Stimulated activated CD4-positive, alpha-beta T cell treated with anti-CD3 and anti-CD28 coated beads, Interleukin-15, amount 100 ng/mL, for 1 hour (primary cell): ENCODE measurements at places on chromosomes 6 and 20.

GRCh38 chr20:58073945-58074856, 154.3 kb downstream of the ANKRD60 start:
- no peak for DNase-seq

DNA sequence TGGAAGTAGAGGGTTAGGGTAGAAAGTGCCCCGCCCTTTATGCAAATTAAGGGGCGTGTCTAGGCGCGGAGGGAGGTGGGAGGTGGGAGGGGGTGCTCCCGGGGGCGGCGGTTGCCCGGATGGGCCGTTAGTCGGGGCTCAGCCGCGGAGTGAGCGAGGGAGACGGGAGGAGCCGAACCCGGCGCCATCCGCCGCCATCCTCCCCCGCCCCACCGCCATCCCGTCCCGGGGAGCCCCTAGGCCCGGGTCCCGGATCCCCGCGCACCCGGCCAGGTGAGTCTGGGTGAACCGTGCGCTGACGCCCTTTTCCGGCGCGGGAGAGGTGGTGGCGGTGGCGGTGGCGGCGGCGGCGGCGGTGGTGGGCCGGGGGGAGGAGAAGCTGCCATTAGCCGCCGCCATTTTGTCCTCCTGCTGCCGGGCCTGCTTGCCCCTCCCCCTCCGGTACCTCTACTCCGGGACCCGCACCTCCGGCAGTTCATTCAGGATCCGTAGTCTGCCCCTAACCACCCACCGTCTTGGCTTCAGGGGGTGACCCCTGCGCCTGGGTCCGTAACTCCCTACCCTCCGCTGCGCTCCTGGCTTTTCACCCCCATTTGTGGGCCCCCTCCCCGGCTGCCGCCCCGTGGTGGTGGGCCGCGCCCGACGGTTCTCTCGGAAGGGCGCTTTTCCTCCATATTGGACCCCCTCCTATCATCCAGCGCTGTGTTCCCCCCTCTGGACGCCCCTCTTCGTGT, at the start of gene PRRC2A:
PRRC2A (plus strand) TSS at position 130 of the 734 bp plus-strand sequence. CDS start 2,075 bp downstream, outside the sequence.
- DNase-seq = peak; percentile 90

- DNase-seq = no peak
These were observed 114.1 kb upstream of the HDDC2 start for GRCh38 chr6:125415913-125416312.

DNA sequence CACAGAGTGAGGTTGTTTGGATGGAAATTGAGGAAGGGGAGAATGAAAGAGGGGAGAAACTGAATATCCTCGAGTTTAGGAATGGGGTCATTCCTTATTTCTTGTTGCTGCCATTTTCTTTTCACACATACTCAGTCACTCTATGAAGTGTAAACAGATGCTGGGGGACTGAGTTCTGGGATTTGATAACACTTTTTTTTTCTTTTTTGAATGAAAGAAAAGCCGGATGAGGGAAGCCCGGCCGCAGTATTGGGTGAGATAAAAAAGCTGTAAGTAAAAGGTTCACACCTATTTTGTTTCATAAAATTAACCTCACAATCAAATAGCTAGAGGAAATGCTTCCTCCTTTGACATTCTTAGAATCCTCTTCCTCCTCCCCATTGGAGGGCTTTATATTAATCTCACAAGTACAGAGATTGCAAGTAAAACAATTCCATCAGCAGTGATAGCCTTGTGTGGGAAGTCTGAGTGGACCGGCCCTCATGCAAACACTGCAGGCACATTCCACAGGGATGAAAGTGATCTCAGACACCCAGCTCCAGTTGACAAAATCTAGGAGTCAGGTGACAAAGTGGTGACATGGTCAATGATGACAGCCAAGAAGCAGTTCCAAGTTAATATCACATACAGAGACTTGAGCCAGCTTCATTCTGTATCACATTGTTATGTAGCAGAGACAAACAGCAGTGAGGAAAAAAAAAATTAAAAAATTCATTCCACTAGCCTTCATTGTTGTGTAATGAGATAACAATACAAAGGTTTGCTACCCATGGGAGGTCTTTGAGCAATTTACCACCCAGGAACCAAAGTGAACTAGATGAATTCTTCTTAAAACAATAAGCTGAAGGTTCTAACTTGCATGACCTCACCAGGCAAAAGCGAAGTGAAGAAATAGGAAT, 391.1 kb upstream of the HSF2 start:
- DNase-seq = no peak

DNA sequence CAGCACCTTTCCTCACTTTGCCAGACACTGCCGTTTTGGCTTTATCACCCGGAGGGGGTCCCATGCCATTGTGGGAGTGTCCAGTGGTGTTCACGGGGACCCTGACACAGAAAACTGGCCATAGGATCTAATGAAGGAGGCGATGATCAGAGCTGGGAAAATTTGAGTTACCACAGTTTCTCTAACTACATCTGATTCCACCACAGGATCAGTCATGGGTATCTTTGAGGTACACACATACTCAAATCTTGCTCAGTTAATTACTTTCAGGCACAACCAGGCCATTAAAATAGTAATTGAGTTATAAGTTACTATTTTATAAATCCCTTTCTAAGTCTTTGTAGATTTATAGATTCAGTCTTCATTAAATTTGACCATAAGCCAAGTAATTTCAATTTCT, 215.1 kb downstream of the PRL start:
- no peak for DNase-seq

DNA sequence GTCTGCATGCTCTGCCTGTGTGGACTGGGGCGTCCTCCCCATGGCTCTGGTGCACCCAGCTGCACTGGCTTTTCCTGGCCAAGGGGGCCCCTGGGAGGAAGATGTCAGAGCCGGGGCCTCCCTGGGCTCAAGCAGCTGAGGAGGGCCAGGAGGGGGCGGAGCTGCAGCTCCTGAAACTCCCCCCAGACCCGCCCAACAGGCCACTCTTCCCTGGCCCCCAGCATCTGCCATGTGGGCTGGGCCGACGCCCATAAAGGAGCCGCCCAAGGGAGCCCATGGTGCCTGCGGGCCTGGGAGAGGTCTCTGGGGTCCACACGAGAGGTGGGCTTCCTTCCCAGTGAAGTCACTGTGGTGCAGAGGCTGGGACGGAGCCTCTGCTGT, 4.0 kb downstream of the RBBP8NL start:
- no peak for DNase-seq

DNA sequence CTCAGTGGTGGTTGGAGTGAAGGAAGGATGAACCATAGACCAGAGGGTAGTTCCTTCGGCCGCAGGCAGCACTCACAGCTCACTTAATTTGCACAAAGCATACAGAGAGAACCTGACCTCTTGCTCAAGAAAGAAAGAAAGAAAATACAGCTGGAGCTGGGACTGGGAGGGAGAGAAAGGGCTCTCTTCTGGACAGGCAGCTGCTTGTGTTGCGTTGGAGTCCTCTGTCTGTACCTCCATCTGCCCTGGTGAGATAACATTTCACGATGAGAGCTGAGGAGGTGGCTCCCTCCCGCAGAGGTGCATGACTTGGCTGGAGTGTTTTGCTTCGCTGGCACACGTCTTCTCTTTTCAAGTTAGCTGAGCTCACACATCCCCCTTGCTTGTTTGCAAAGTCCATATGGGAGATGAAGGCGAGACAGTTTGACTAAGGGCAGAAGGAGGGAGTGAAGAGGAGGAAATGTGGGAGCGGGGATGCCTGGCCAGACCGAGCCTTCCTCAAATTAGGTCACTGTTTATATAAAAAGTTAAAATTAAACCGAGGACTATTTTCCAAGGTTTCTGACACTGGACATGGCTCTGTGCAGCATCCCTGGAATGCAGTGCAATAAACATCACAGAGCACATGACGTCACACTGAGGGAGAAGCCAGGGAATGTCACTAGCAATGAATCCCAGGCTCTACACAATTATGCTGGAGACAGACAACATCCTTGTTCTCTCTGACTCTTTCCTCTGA, 359.4 kb downstream of the CD83 start:
- DNase-seq = no peak

DNA sequence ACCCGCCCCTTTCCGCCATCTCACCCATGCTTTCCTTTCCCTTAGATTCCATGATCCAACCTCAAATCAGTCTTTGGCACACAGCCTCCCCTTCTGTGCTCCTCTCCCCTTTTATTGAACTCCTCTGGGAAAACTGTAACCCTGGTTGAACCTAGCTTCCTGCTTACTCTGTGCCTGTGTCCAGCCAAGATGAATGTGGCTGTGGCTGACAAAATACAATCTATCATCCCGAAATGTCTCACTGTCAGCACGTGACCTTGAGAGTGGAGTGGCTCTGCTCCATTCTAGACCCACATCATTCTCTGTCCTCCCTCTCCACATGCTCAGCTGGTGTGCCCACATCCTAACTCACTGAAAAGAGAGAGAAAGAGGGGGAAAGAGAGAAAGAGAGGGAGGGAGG, 11.0 kb downstream of the NCR2 start:
- no peak for DNase-seq

GRCh38 chr20:62219101-62219991, 732 bp downstream of the HRH3 start:
- DNase-seq = no peak

- DNase-seq = no peak
These were observed 33.3 kb downstream of the PRR18 start for GRCh38 chr6:166274739-166275370.

- no peak for DNase-seq
These were observed 11.3 kb downstream of the GABRR1 start for GRCh38 chr6:89205819-89206218.

- no peak for DNase-seq
These were observed 33.9 kb downstream of the COL12A1 start for GRCh38 chr6:75171986-75172385.

DNA sequence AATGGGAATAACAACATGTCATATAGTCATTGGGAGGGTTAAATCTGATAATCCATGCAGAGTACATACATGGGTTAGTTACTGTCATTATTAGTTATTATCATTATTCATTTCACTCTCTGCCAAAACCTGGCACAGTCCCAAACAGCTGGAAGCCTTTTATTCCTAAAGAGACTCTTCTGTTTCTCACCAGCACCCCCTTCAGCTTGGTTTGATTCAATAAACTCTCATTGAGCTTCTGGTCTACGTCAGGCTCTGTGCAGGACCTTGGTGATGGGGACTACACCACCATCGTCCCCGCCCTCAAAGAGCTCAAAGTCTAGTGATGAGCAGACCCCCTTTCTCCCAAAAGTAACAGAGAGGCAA, 2.3 kb downstream of the KCNK15 start:
- DNase-seq = no peak

GRCh38 chr6:151962246-151962846, 154.9 kb downstream of the ESR1 start:
- no peak for DNase-seq

DNA sequence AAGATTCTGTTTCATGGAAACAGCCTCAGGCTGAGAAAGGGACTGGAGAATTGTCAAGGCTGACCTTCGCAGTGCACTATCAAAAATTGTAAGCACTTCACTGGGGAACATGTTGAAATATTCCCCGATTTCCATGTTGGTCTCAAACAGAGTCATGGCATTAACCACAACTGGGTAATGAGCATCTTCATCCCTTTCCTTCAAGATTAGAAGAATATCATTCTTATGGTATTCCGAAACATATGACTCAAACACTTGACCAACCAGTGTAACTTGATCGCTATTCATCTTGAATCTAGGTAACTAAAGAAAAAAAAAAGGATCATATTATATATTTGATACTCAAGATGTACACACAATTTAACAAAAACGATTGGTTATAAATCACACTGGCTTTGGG, 3.5 kb downstream of the MCM9 start:
- DNase-seq = no peak

DNA sequence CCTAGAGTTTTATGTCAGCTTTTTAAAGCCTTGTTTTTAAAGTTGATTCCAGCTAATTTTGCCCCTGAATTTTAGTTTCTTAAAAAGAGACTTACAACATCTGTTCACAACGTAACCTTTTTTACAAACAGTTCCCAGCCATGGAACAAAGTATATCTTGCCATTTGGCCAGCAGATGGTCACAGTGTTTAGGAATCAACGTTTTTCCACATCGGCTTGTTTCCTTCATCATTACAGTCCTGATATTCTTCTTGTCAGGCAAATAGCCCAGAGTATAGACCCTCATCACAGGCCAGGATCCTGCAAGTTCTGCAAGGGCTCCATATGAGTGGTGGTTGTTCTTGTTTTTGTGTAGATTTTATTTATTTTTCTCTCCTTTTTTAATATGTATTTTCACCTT, 341.7 kb upstream of the HTR1E start:
- no peak for DNase-seq

GRCh38 chr6:18263418-18264218, 712 bp downstream of the DEK start:
- DNase-seq = no peak

DNA sequence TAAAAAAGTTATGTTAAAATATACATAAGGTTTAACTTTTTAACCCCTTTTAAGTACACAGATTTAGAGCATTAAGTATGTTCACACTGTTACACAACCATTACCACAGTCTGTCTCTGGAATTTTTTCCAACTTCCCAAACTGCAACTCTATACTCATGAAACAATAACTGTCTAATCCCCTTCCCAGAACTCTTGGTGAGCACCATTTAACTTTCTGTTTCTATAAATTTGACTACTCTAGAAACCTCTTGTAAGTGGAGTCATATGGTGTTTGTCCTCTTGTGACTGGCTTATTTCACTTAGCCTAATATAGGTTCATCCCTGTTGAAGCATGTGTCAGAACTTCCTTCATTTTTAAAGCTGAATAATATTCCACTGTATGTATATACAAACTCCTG, 98.1 kb downstream of the MAP3K7 start:
- DNase-seq = no peak

DNA sequence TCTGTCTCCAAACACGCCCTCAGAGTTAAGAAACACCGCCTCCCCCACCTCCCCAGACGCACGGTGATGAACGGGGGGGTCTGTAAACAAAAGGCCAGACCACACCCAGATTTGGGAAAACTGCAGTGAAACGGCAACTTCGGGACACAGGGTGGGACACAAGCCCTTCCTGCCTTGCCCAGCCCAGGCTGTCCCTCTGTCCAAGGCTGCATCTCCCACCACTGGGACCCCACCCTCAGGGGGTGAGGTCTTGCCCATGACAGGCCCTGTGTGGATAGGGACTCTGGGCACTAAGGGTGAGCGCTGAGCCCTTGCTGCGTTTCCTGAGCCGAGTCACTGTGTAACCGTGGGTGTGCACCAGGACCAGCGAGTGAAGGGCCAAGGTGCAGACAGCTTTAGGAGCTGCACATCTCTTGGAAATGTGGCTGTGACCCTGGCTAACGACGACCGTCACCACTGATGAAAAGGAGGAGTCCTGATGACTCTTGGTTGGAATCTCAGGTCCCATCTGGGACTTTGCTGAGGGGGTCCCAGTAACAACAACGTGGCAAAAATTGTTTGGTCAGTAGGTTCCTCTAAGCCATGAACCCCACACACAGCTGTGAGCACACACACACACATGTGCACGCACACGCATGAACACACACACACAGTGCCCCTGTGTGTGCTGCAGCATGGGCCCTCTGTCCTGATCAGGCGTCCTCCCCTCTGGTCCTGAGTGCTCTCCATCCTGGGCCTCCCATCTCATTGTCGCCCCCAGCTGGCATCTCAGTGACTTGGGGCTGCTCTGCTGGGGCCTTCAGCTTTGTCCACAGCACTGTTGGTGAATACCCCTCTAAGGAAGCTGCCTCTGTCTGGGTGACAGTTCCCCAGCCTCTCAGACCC, 100.6 kb downstream of the RAMACL start:
- no peak for DNase-seq
